ENCODE measurements at places on chromosomes 4 and X.

DNA sequence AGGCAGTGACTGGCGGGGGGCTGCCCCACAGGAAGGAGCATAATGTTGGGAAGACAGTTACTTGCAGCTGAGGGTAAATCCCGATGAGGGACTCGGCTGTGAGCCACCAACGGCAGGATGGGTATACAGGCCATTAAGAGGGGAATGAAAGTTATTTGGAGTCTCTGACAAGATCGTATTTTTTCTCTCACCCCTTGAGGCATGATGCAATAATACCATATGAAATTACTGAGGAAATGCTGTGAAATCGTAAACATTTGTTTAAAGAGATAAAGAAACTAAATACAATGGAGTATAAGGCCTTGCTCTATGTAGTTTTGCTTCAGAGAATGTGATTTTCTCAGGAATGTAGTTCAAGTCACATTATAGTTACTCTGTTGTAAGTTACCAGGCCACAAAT lies 12.7 kb downstream of the IL1RAPL1 start:
- no peak for DNase-seq

GRCh38 chr4:137659431-137659830 lies 127.1 kb upstream of the PCDH18 start:
- DNase-seq = no peak

DNA sequence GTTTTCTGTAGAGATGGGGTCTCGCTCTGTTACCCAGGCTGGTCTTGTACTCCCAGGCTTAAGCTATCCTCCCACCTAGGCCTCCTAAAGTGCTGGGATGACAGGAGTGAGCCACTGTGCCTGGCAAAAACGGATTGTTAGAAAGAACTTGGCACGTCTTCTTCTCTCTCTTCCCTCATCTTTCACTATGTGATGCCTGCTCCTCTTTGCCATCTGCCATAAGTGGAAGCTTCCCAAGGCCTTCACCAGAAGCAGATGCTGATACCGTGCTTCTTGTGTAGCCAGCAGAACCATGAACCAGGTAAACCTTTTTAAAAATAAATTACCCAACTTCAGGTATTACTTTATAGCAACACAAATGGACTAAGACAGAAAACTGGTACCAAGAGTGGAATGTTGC lies 36.9 kb upstream of the HUWE1 start:
- DNase-seq = no peak

- no peak for DNase-seq
Measured at GRCh38 chr4:188346171-188346809, 207.0 kb downstream of the TRIML1 start.

GRCh38 chr4:183636923-183637322 lies 22.1 kb downstream of the RWDD4 start:
- DNase-seq = no peak

GRCh38 chr4:128958194-128958593 lies 135.1 kb downstream of the SCLT1 start:
- no peak for DNase-seq

GRCh38 chrX:2320580-2321327 lies 180.0 kb downstream of the DHRSX start:
- DNase-seq = no peak

DNA sequence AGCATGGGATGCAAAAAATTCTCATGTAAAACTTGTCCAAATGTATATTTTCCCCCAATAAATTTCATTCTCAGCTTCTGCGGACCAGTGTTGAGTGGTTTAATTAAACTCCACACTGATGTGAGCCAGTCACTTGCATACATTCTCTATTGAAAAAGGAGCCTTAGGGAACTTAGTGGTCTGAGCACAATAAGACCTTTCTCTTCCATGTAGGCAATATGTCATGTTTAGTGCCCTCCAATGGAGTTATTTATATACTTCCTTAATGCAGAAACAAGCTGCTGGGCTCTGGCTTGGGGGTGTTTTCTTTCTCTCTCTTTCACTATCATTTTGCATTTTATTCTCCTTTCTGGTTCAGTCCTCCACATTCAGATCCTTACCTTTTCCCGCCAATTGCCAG lies 196.9 kb downstream of the ANAPC10 start:
- DNase-seq = no peak

DNA sequence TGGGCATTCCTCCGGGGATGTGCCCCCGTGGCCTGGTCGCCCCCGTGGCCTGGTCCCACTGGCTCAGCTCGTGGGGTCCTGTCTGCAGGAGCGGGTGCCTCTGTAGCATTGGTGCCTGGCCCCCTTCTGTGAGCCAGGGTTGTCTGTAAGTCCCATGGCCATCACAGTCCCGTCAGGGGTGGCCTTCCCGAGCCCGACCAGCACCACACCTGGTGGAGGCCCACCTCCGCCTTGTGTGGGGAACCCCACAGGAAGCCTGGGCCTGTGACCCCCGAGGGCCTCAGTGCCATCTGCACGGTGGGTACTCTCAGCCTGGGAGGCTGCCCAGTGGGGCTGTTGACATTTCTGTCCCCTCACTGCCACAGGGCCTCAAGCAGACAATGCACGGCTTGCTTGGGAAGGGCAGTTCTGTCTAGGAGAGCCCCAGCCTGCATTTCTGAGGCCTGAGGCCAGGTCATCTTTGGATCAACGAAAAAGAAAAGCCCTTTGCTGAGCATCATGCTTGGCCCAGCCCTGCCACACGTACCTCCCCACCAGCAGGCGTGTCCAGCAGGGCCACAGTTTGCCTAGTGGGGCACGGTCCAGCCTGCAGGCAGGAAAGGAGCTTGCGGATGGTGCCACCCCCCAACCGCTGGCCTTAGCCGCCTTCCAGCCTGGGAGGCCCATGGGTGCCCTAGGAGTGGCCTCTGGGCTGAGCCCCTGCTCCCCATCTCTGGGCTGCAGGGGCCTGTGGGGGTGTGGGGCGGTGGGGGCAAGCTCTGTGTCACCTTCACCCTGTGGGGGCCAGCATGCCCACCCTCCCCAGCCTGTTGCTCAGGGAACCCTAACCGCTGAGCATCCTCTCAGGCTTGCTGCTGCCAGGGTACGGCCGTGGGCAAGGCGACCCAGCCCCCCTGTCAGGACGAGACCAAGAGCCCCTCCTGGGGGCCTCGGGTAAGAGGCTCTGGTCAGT lies 23.2 kb downstream of the NKX1-1 start:
- no peak for DNase-seq

- no peak for DNase-seq
Measured at GRCh38 chr4:36709991-36710390, 428.6 kb downstream of the DTHD1 start.

DNA sequence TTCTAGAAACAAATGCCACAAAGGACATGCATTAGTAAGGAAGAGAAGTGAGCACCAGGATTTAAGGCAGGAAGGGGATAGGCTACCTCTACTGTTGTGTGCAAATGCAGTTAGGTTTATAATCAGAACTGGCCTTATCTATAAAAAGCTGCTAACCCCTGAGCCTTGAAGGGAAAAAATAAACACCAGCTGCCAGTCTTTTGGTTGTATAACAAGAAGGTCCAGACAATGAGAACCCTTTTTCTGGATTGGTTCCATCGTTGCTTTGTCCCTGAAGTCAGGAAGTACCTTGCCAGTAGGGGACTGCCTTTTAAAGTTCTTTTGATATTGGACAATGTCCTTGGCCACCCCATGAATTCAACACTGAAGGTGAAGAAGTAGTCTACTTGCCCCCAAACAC lies 126.7 kb upstream of the OTUD4 start:
- DNase-seq = no peak

DNA sequence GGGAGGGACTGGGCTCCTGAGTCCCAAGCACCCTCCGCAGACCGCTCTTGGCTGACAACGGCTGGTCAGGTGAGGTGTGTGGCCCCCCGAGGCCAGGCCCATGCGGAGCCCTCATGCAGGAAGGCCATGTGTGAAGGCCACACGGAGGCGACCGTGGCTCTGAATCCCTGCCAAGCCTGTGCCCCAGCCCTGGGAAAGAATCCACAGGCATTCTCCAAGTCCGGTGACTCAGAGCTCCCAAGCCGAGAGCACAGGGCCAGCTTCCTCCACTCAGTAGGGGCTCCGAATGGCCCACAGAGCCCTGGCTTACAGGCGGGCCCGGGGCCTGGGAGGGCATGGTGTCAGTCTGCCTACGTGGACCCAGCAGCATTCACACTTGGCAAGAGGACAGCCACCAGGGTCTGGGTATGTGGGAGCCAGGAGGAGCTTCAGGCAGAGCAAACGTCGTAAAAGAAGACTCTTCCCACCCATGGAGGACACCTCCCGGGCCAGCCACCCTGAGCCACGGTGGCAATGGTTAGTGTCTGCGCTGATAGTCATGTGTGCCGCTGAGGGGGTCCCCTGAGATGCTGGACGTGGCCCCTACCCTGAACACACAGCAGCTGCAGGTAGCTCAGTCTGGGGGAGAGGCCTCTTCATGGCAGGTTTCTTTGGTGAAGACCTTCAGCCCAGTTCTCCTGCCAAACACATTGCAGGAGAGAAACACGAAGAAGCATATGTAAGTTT lies 105.7 kb downstream of the PSAPL1 start:
- DNase-seq = no peak

DNA sequence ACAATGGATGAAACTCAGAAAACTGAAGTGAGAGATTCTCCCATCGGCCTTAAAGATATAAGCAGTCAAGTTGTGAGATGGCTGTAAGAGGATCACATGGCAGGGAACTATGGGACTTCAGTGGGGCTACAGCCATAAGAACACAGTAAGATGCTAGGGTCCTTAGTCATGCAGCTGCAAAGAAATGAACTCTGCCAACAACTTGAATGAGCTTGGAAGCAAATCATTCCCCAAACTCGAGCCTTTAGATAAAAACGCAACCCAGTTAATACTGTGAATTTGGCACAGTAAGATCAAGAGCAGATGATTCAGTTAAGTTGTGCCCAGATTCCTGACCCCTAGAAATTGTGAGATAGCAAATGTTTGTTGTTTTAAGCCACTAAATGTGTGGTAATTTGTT lies 117.3 kb downstream of the FAM13A start:
- DNase-seq = no peak

GRCh38 chrX:7059859-7060258 lies 87.7 kb upstream of the STS start:
- no peak for DNase-seq

DNA sequence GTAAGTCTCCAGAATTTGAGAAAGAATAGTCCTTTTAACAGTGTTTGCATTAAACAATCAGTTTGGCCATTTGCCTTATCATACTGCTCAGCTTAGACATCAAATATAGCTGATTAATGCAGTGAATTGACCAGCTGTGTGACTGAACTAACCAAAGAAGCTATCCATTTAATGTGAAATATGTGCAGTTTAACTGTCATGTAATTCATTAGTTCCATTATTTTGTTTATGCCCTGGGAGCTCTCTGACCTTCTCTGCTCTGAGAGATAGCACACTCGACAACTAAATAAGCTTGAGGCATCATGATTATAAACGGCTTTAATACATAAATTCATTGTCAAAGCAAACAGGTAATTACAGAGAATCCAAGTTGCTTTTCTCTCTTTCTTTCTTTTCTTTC lies 324.3 kb upstream of the PCDH7 start:
- DNase-seq = no peak

GRCh38 chr4:82394896-82395295 lies 21.1 kb upstream of the HNRNPD start:
- DNase-seq = no peak
